Astrocyte of the hippocampus (primary cell): ENCODE measurements at places on chromosomes 16 and 17.

GRCh38 chr16:62190426-62190825 is 154.2 kb upstream of the CDH8 start:
- DNase-seq, result peak; percentile 59

- no peak for DNase-seq
Measured at GRCh38 chr16:80092681-80093080, 448.1 kb upstream of the DYNLRB2 start.

GRCh38 chr16:89049484-89050118 is 44.1 kb upstream of the ACSF3 start:
- peak; percentile 16 for DNase-seq

DNA sequence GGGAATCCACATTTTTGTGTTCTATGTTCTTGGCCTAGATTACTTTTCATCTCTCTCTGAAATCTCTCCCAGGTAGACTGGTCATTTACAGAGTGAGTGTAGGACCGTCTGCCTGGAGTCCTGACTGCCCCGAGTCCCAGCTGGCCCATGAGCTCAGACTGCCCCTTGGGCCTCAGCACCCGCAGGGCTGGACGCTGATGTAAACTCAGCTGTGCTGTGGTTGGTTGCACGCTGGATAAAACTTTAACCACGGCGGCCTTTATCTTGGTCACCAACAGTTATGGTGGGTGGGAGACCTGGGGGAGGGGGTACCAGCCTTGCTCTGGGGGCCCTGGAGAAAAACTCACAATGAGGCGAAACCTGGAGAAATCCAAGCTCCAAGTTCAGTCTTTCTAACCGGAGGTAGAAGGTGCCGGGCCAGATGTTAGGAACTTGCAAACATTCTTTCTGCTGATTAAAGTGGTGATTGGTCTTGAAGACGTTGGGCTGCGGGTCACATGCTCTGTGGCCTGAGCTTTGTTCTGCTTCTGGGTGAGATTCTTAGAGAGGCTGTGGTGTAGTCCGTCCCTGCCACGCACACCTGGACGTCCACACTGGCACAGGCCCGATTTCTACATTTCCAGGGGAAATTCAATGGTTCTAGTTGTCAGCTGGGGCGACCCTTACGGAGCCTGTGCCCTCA is 6.9 kb downstream of the METRNL start:
- no peak for DNase-seq

- no peak for DNase-seq
Measured at GRCh38 chr17:28885363-28885762, 12.2 kb downstream of the FLOT2 start.

DNA sequence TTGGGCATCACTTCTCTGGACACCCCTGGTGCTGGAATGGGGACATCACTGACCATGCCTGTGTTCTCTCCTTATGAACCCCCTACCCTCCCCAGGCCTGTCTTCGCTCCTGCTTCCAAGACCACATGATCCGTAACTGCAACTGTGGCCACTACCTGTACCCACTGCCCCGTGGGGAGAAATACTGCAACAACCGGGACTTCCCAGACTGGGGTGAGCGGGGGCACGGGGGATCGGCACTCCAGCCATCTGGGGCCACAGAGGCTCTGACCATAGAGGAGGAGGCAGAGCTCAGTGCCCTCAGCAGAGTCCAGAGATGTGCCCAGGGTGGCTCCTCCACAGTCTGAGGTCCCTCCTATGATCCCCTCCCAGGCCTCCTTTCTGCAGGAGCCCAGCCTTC is 73.5 kb downstream of the SCNN1B start:
- no peak for DNase-seq

DNA sequence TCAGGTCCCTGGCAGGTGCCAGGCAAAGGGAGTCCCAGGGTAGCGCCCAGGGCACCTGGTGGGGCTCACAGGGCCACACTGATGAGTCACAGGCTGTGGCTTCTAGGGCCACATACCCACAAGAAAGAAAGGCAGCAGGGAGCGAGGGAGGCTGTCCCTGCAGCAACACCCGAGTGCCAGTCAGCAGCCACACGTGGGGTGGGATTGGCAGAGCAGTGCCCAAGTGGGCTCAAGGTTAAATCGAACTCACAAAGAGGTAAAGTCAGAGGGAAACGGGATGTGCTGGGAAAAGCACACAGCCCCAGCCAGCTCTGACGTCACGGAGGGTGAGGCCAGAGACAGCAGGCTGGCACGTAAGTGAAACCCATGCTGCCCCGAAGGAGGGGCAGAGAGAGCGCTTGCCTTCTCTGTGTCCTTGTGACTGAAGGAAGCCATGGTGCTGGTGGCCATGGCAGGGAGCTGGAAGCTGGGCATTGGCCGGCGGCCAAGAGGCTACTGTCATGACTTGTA is 33.8 kb downstream of the FA2H start:
- DNase-seq, result peak; percentile 44

DNA sequence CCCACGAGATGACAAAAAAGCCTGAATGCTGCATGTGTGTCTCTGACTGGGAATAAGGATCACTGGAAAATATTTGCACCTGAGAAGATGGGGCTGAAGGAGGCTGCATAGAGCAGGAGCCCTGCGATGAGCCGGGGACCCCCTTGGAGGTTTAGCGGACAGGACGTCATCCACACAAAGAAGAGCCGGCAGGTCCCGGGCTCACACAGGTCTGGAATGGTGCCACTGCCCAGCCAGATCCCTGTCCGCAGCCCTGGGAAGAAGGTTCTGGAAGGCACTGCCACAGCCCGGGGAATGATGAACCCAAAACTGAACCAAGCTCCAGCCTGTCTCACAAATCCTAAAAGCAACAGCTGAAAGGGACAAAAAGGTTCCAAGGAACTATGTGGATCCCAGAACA is 101.8 kb downstream of the ANKRD11 start:
- DNase-seq, result no peak

DNA sequence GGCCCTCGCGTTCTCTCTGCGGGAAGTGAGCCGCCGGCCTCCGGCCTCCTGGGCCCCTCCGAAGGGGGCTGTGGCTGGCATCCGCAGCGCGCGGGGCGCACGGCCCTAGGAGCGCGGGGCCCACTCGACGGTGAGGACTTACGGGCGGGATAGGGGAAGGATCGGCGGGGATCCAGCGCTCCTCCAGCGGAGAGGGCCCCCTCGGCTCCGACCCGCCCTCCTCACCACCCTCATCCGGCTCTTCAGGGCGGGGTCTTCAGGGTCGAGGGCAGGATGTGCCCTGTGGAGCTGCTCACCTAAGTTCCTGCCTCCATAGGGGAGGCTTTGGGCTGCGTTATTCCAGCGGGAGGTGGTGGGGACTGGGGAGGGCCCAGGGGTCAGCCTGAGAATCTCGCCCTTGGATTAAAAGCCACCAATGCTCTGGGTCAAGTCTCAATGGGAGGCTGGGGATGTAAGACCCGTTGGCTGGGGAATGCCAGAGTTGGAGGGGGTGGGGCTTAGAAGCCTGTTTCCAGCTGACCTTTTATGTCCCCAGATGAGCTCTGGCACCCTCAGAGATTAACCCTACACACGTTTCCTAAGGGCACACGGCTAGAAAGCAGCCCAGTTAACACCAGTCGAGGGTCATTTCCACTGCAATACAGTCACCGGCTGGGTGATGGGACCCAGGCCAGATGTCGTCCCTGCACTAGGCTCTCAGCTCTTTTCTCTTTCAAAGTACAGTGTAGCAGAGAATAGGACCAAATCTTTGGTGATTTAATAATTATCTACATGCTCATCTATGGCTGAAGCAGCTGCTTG is 13.4 kb downstream of the TBX2 start:
- no peak for DNase-seq

GRCh38 chr17:75459590-75460267 is 3.3 kb downstream of the TMEM94 start:
- peak; percentile 70 for DNase-seq
